Karpas-422 (cell line): ENCODE measurements at places on chromosomes 2 and 18. TPM values are rescaled to one million over a fixed set of nuclear protein-coding genes. Genes with fewer than 3 reads are reported as not detected.
A peak's percentile ranks its signal among the peaks of the same experiment; 100 is the strongest.

Gene INHA
- total RNA-seq: not detected in 2 replicates

- no peak overlapping the region for H3K4me3 ChIP-seq
- DNase-seq: no peak
- no peaks in the 10 kb centered on the region for H3K4me1 ChIP-seq
- H3K27me3 ChIP-seq: no peaks in the 10 kb centered on the region
Observed at GRCh38 chr2:207635468-207636200, 10.4 kb upstream of the METTL21A start.

Gene RND3
- total RNA-seq: not detected in 2 replicates

Gene IAH1
- total RNA-seq: 63.5 and 69.5 TPM in 2 replicates

DNA sequence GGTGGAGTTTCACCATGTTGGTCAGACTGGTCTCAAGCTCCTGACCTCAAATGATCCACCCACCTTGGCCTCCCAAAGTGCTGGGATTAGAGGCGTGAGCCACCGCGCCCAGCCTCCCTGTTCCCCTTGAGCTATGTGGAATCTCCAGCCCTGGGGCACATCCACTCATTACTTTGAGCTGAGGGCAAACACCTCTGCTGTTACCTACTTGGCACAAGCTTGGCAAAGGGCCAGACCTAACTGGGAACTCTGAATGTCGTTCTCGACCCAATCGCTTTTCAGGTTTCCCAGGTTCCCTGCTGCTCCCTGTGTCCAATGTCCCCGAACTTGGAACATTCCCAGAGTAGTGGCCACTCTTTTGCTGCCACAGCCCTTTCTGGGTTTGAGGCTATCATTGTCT lies 40.6 kb downstream of the CHST10 start:
- peak; percentile 22 for DNase-seq
- H3K4me3 ChIP-seq: no peak overlapping the region
- 0 out of 2 replicates have a peak, but pooled peaks cover 1% of the 10 kb centered on the region for H3K27me3 ChIP-seq
- H3K4me1 ChIP-seq: peaks cover 8% of the 10 kb centered on the region

Gene ANKRD53
- total RNA-seq: 0.14 TPM in 1 of 2 replicates, not detected in the other

Gene SLC25A52
- not detected in 2 replicates for total RNA-seq

- no peak overlapping the region for H3K4me3 ChIP-seq
- H3K36me3 ChIP-seq: no peaks in the 10 kb centered on the region
- no peak for DNase-seq
- no peak overlapping the region for H3K27ac ChIP-seq
Observed at GRCh38 chr18:907115-907884, 2.6 kb downstream of the ADCYAP1 start.

DNA sequence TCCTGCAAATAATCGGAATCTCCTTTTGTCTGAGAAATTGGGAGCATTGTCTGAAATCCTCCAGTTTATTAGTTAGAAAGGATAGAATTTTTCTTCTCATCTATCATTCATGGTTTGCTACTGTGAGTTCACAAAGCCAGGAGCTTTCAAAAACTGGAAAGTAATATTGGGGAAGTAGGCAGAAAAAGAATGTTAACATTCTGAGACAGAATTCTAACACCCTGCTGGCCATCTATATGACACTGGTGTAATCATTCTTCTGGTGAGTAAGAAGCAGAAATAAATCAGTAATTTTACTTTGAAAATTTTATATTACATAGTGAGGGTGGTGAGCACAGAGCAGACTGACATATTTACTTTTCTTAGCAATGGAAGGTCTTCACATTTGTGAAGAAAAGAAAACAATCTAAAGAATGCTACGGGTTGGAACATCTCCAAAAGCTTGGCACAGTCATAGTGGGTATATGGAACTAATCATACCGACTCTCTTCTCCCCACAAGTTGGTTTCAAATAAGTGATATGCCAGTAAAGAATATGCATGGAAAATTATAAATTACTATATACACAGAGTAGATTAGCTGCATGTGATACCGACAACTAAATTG lies 344.9 kb downstream of the LPIN1 start:
- H3K36me3 ChIP-seq: no peaks in the 10 kb centered on the region
- no peak for DNase-seq
- peaks cover 89% of the 10 kb centered on the region for H3K4me1 ChIP-seq
- H3K27ac ChIP-seq: peak overlapping the region; percentile 95

DNA sequence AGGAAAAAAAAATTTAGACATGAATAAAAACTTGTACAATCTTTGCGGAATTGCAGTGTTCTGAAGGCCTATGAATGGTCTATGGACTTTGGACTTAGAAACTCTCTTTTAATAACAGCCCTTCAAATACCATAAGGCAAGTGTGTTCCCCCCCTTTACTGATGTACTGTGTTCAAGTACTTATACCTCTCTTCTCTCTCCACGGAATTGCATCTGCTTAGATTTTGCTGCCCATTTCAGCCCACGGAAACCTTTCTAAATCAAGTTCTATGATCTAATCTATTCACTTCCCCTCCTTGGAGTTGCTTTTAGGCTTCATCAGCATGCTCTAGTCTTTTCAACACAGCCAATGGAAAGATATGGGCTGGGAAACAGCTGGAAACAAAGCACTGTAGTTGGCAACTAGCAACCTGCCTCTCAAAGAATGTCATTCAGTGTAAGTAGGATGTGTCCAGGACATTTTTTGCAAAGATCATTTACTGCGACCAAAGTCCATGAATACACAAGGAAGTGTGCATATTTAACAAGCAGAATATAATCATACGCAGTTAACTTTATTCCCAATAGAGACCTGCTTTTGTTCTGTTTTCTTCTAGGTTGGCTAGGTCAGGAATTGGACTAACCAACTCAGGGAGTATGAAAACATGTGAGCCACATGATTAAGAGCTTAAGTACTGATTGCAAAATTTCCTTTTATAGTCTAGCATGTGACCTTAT lies 58.0 kb downstream of the SLC40A1 start:
- H3K36me3 ChIP-seq: no peaks in the 10 kb centered on the region
- DNase-seq: no peak
- no peak overlapping the region for H3K27ac ChIP-seq
- no peaks in the 10 kb centered on the region for H3K4me1 ChIP-seq
- no peak overlapping the region for H3K4me3 ChIP-seq

Gene ITGB6
- not detected in 2 replicates for total RNA-seq

DNA sequence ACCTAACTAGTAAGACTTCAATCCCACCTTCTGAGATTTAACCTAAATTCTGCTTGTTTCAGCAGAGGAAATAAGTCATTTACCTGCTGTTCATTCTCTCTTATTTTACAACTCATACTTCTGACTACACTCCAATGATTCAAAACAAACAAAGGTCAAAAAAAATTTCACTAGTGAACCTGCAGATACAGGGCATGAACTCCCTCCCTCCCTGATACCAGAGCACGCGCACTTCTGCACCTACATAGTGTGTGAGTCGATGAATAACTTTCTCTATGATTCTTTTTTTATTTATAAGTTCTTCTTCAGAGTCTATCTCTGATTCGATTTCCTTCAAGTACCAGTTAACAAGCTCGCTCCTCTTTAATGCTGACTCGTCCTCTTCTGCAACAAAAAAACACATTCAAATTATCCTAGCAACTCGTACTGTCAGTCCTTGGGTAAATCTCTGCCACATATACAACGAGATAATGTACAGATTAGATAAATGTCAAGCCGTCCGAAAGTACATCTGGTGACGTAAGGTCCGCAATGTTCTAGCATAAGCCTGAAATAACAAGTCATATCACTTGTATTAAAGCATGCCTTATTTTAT lies 7.4 kb upstream of the LCT start:
- H3K4me1 ChIP-seq: no peaks in the 10 kb centered on the region
- no peaks in the 10 kb centered on the region for H3K27me3 ChIP-seq
- peaks cover 55% of the 10 kb centered on the region for H3K36me3 ChIP-seq
- DNase-seq: no peak

DNA sequence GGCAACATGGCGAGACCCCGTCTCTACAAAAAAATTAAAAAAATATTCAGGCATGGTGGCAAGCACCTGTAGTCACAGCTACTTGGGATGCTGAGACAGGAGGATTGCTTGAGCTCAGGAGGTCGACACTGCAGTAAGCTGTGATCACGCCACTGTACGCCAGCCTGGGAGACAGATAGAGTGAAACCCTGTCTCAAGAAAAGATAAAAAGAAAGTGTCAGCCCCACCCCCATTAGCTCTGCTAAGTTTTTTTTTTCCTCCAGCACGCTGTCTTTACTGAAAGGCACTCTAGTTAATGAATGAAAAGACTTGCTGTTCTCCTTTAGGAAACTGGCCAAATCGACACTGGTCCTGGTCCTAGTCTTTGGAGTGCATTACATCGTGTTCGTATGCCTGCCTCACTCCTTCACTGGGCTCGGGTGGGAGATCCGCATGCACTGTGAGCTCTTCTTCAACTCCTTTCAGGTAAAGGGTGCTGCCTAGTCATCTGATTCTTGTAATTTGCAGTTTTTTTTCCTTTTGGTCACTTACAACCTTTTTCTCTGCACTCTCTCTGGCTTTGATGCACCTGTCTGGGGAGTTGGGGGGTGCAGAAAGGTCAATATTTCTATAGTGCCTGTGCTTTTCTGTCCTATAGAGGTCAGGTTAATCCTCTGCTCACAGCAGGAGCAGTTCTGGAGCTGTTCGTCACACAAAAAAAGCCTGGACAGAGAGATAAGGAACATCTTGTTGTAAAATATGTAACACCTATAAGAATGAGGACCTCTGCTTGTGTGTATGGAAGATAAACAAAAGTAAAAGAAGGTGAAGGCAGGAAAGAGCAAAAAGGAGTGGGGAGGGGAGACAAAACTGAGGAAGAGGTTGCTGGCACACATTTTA lies 82.3 kb downstream of the PTH2R start:
- DNase-seq: no peak
- no peaks in the 10 kb centered on the region for H3K36me3 ChIP-seq
- no peak overlapping the region for H3K4me3 ChIP-seq
- no peaks in the 10 kb centered on the region for H3K4me1 ChIP-seq
- 0 out of 2 replicates have a peak, but pooled peaks cover 2% of the 10 kb centered on the region for H3K27me3 ChIP-seq
- no peak overlapping the region for H3K27ac ChIP-seq

DNA sequence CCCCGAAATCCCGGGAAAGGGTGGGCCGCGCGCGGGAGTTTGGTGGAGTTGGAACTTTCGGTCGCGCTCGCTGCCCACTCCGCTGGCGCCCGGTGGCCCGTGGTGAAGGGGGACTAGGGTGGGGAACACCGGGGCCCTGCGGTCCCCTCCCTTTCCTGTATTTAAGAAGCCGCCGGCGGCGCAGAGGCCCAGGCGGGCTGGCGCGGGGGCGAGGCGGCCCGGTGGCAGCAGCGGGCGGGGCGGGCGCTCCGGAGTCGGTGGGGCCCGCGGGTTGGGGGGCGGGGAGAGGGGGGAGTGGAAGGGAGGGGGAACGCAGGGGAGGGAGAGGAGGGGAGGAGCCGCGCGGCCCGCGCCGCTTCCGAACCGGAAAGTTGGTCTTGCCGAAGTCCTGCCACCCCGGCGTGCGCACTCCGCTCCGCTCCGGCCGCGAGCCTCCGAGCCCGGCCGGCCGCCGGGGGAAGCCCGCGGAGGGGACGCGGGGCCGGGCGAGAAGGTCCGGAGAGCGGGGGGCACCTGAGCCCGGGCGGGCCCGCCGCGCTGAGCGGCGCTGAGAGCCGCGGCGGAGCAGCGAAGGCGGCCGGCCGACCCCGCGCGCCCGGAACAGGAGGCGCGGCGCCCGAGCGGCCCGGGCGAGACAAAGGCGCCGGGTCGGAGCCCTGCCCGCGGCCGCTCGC lies 425 bp upstream of the SALL3 start:
- H3K27me3 ChIP-seq: no peaks in the 10 kb centered on the region
- H3K4me3 ChIP-seq: no peak overlapping the region
- no peak for DNase-seq
- no peaks in the 10 kb centered on the region for H3K36me3 ChIP-seq
- H3K4me1 ChIP-seq: peaks cover 10% of the 10 kb centered on the region; the same call in 1 of the 2 replicates
- no peak overlapping the region for H3K27ac ChIP-seq

- no peaks in the 10 kb centered on the region for H3K4me1 ChIP-seq
- H3K36me3 ChIP-seq: no peaks in the 10 kb centered on the region
- DNase-seq: no peak
Observed at GRCh38 chr2:217079165-217079564, 219.3 kb upstream of the TNP1 start.

GRCh38 chr2:160914217-160914616 lies 246.0 kb upstream of the TANK start:
- no peaks in the 10 kb centered on the region for H3K27me3 ChIP-seq
- H3K4me1 ChIP-seq: peaks cover 11% of the 10 kb centered on the region
- no peak overlapping the region for H3K4me3 ChIP-seq
- no peak overlapping the region for H3K27ac ChIP-seq
- H3K36me3 ChIP-seq: no peaks in the 10 kb centered on the region

DNA sequence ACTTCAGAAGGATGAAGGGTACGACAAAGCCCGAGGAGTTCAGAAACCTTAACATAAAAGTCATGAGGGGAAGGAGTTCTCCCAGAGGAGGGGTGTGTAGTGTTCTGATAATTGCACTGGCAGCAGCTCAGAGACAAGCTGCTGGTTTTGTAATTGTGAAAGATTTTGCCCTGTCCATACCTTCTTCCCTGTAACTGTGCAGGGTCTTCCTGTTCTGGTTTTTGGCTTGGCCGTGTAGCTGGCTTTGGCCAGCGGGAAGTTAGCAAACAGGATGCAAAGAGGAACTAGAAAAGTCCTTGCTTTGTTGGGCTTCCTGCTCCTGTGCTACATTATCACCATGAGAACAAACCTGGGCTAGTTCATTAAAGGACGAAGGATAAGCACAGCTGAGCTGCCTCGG lies 160.8 kb downstream of the LPIN1 start:
- peaks cover 18% of the 10 kb centered on the region for H3K4me1 ChIP-seq
- H3K36me3 ChIP-seq: no peaks in the 10 kb centered on the region
- H3K4me3 ChIP-seq: no peak overlapping the region
- no peak for DNase-seq

Gene POTEJ
- not detected in 2 replicates for total RNA-seq

Gene CCDC148
- total RNA-seq: not detected in 2 replicates

Gene PER2
- total RNA-seq: 19.0 and 23.3 TPM in 2 replicates

DNA sequence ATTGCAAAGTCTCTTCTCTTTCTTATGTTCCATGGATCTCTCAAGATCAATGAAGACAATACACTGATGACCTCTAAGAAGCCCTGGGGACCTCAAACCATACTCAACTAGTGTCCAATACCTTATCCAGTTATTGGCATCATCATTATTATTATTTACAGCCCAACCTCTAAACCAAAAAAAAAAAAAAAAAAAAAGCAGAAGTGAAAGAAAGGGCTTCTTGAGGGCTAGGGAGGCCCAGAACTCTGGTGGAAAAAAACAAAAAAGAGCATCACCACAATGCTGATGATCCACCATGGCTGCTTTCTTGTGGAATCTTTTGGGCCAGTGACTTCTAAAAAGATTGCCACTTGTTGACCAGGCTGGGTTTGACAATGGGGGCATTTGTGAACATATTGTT lies 324.9 kb downstream of the LPIN1 start:
- no peaks in the 10 kb centered on the region for H3K36me3 ChIP-seq
- DNase-seq: peak; percentile 93
- H3K27me3 ChIP-seq: no peaks in the 10 kb centered on the region
- H3K27ac ChIP-seq: peak overlapping the region; percentile 82

DNA sequence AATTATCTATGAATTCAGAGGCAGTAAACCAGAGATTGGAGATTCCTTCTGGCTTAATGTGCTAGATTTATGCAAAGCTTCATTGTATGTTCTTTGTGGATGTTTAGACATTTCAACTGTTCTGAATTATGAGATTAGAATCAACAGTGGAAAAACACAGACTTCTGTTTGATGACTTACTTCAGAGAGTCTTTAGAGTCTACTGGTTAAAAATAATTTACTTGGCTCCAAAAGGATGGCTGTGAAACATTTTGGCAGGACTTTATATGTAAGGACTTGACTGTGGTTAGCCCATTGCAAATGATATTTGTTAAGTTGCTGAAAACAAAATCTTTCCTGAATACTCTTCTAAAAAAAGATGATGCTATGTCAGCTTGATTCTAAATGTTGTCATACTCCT lies 25.5 kb upstream of the LRRC30 start:
- DNase-seq: no peak
- H3K4me1 ChIP-seq: no peaks in the 10 kb centered on the region
- no peaks in the 10 kb centered on the region for H3K36me3 ChIP-seq
- no peak overlapping the region for H3K27ac ChIP-seq
- no peaks in the 10 kb centered on the region for H3K27me3 ChIP-seq

Gene SNTG2
- not detected in 2 replicates for total RNA-seq
